ENCODE measurements at places on chromosomes 7 and 10.
A peak's percentile ranks its signal among the peaks of the same experiment; 100 is the strongest.

GRCh38 chr7:108650467-108650866 is 80.8 kb downstream of the DNAJB9 start:
- H3K27ac ChIP-seq = no peak overlapping the region
- no peaks in the 10 kb centered on the region for H3K36me3 ChIP-seq
- H3K4me1 ChIP-seq = no peaks in the 10 kb centered on the region

DNA sequence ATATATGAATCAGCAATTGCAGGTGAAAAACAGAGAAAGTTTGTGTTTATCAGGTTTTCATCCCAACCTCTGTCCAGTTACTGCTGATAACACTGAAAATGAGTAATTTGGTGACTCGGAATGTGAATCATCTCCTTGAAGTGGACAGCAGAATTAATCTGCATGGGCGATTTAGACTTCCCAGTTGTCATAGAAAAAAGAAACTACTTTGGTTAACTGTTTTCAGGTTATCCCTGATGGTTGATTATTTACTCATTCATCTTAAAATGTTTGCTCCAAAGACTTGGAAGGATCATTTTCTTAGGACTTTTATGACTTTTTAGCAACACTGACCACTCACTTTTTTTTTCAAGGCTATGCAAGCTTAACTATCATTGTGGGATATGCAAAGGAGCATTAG is 504.1 kb upstream of the ANKRD30A start:
- no peak overlapping the region for H3K27ac ChIP-seq
- H3K4me3 ChIP-seq = no peak overlapping the region
- H3K36me3 ChIP-seq = no peaks in the 10 kb centered on the region
- DNase-seq = no peak

- no peak overlapping the region for H3K4me3 ChIP-seq
- no peaks in the 10 kb centered on the region for H3K36me3 ChIP-seq
- no peak for DNase-seq
- H3K4me1 ChIP-seq = no peaks in the 10 kb centered on the region
- no peaks in the 10 kb centered on the region for H3K27me3 ChIP-seq
Observed at GRCh38 chr7:35019179-35019729, 18.0 kb downstream of the DPY19L1 start.

- H3K4me1 ChIP-seq = no peaks in the 10 kb centered on the region
- H3K27me3 ChIP-seq = no peaks in the 10 kb centered on the region
- H3K27ac ChIP-seq = no peak overlapping the region
- H3K4me3 ChIP-seq = no peak overlapping the region
Observed at GRCh38 chr10:88687853-88688467, 18.1 kb upstream of the LIPK start.

DNA sequence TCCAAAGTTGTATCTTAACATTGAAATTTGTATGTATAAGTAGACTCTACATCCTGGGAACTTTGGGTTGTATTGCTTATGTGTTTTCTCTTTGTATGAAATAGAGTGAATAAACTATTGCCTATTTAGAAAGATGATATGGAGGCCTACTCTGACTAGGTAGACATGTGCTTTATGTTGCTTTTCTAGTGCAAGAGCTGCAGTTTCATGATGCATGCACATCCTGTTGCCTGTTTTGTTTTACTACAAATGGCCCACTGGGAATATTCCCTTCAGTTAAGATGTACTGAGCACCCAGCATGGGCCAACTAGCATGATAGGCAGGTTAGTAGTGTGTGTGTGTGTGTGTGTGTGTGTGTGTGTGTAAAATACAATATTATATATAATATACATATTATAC is 282.1 kb upstream of the LRGUK start:
- peaks cover 3% of the 10 kb centered on the region for H3K4me1 ChIP-seq
- no peak for DNase-seq
- no peaks in the 10 kb centered on the region for H3K27me3 ChIP-seq
- H3K27ac ChIP-seq = no peak overlapping the region
- no peaks in the 10 kb centered on the region for H3K36me3 ChIP-seq

- no peak for DNase-seq
- H3K27ac ChIP-seq = no peak overlapping the region
- H3K4me1 ChIP-seq = no peaks in the 10 kb centered on the region
- H3K36me3 ChIP-seq = no peaks in the 10 kb centered on the region
- H3K4me3 ChIP-seq = no peak overlapping the region
Observed at GRCh38 chr7:112370436-112370835, 79.8 kb upstream of the IFRD1 start.

GRCh38 chr7:11587048-11587447 is 244.9 kb downstream of the THSD7A start:
- DNase-seq = no peak
- H3K27ac ChIP-seq = no peak overlapping the region
- H3K4me1 ChIP-seq = no peaks in the 10 kb centered on the region

GRCh38 chr10:85946713-85947326 is 419.8 kb downstream of the GRID1 start:
- no peaks in the 10 kb centered on the region for H3K4me1 ChIP-seq
- DNase-seq = no peak
- no peak overlapping the region for H3K27ac ChIP-seq
- H3K4me3 ChIP-seq = no peak overlapping the region
- no peaks in the 10 kb centered on the region for H3K36me3 ChIP-seq

DNA sequence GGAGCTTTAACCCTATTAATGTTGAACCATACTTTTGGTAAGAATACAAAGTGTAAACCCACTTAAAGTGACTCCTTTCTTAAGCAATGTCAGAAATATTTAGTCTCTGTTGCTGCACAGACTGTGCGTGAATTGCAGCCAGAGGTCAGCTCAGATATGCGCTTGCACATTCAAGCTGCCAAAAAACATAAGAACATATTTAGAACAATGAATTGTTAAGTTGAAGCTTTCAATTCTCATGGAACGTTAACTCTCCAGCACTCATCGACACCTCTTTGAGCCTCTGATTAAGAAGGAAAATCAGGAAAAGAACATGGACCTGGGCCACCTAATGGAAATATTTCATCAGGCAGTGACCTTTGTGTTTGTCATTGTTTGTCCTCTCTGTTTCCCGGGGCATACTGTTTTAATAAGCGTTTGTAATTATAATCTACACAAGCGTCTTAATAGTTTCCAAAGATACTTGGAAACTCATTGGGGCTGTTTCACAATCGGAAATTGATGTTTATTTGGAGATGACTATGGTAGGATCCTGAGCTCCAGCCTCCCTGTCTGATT is 193.0 kb upstream of the CELF2 start:
- DNase-seq = no peak
- peaks cover 2% of the 10 kb centered on the region for H3K27me3 ChIP-seq
- no peak overlapping the region for H3K27ac ChIP-seq
- no peak overlapping the region for H3K4me3 ChIP-seq
- peaks cover 3% of the 10 kb centered on the region for H3K4me1 ChIP-seq

DNA sequence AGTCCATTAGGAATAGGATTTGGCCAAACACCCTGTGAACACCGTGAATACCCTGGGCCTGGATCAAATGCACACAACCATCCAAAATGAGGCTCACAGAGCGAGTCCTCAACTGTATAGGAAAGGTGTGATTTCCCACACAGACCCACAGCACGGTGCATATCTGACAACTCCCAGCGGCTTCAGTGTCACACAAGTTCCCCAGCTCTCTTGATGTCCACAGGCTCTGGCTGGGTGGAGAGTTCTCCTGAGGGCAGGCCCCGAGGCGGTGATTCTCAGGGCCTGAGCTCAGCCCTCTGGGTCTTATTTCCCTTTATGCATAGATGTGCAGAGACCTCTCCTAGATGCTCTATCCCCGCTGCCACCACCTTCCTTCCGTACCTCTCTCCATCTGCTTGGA is 64.1 kb downstream of the SH3PXD2A start:
- no peak overlapping the region for H3K27ac ChIP-seq
- peaks cover 22% of the 10 kb centered on the region for H3K4me1 ChIP-seq
- no peak overlapping the region for H3K4me3 ChIP-seq
- no peak for DNase-seq
- no peaks in the 10 kb centered on the region for H3K27me3 ChIP-seq
- no peaks in the 10 kb centered on the region for H3K36me3 ChIP-seq

GRCh38 chr10:30092151-30092790 is 32.9 kb upstream of the JCAD start:
- peaks cover 7% of the 10 kb centered on the region for H3K27me3 ChIP-seq
- H3K27ac ChIP-seq = no peak overlapping the region
- no peaks in the 10 kb centered on the region for H3K4me1 ChIP-seq
- H3K36me3 ChIP-seq = no peaks in the 10 kb centered on the region
- no peak for DNase-seq

GRCh38 chr10:130167193-130167592 is 31.0 kb downstream of the GLRX3 start:
- no peaks in the 10 kb centered on the region for H3K27me3 ChIP-seq
- peaks cover 44% of the 10 kb centered on the region for H3K36me3 ChIP-seq
- H3K4me1 ChIP-seq = peaks cover 9% of the 10 kb centered on the region
- no peak overlapping the region for H3K4me3 ChIP-seq
- DNase-seq = no peak
- no peak overlapping the region for H3K27ac ChIP-seq

DNA sequence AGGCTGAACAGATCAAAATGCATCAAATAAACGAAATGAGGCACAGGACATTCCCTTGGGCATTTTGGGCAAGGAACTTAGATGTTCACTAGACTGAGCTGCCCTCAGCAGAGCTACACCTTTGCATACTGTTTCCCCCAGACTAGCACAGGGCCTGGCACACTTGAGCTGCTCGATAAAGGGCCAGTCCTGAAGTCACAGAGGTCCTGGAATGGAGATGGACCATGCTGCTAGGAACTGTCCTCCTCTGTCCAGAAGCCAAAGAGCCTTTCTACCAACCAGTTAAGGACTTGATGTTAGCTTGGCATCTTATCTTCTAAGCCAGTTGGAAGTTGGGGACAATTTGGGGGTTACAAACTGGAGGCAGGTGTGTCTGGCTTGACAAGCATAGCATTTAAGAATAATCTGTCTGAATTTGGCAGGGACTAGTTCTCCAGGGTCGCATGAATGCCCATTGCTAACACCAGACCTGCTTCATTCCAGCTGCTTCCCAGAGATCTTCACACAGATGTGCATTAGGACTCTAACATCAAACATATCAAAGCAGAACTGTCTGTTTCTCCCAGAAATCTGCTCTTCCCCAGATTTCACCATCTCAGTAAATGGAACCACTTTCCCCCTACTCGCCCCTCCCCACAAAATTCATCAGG is 152.2 kb upstream of the PDE1C start:
- no peaks in the 10 kb centered on the region for H3K27me3 ChIP-seq
- no peaks in the 10 kb centered on the region for H3K4me1 ChIP-seq
- DNase-seq = no peak
- H3K27ac ChIP-seq = no peak overlapping the region
- H3K4me3 ChIP-seq = no peak overlapping the region
- no peaks in the 10 kb centered on the region for H3K36me3 ChIP-seq

- no peak overlapping the region for H3K27ac ChIP-seq
- no peak overlapping the region for H3K4me3 ChIP-seq
Observed at GRCh38 chr7:71184136-71184535, 52.2 kb downstream of the GALNT17 start.

DNA sequence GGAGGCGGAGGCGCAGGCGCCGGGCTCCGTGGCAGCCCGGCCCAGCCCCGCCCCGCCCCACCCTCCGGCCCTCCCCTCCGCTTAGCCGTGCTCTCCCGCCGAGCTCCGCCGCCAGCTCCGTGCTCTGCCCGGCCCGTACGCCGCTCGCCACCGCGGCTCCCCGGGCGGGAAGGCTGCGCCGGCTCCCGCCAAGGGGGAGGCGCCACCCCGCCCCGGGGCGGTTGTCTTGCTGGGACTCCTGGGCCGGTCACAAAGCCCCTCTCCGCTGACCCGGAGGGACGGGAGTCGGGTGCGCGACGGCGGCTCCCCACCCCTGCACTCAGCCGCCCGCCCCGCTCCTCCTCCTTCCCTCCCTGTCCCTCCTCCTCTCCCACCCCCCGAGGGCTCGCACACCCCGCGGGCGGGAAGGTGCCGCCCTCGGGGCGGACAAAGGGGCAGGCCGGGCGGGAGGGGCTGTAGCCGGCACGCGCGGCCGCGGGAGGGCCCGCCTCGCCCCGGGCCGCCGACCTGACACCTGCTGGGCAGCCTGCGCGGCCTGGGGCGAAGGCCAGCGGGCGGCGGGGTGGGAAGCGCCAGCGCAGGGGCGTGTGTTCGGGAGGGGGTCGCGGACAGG is 11.5 kb upstream of the SP8 start:
- H3K27me3 ChIP-seq = peaks cover 90% of the 10 kb centered on the region
- H3K36me3 ChIP-seq = no peaks in the 10 kb centered on the region
- H3K4me1 ChIP-seq = peaks cover 12% of the 10 kb centered on the region
- peak overlapping the region; percentile 64 for H3K4me3 ChIP-seq
- no peak for DNase-seq

- H3K4me1 ChIP-seq = no peaks in the 10 kb centered on the region
- no peaks in the 10 kb centered on the region for H3K36me3 ChIP-seq
- DNase-seq = no peak
- no peak overlapping the region for H3K4me3 ChIP-seq
- H3K27ac ChIP-seq = no peak overlapping the region
Observed at GRCh38 chr7:85041605-85042216, 145.1 kb downstream of the SEMA3D start.

DNA sequence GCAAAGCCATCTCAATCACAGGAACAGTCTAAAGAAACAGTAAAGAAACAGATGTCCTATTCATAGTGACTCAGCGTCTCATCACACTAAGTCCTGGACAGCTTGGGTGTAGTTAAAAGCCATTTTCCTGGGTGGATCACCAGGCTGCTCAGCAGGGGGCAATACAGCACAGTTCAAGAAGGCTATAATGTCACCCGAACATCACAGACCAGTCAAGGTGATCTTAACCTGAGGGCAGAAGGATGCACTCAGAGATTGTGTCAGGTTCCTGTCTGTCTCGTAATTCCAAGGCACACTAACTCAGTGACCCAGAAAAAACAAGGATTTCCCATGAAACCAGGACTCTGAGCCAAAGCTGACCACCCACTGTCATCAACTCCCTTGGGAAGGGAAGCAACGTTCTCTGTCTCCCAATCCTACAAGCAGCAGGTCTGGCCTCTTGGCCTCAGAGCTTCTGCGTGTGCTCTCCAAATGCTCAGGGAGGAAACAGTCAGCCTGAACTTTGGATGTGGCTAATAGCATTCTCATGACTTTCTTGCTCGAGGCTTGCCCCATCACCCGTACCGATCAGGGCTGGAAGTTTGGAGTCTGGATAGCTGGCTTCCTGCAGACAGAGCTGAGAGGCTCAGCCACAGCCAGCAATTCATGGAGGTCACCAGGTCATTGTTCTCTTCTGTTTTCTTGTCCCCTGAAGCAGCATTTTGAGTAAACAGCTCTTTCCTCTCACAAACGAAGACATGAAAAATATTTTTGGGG is 90.4 kb upstream of the FAM171A1 start:
- no peak overlapping the region for H3K4me3 ChIP-seq
- no peaks in the 10 kb centered on the region for H3K36me3 ChIP-seq
- no peaks in the 10 kb centered on the region for H3K27me3 ChIP-seq
- H3K27ac ChIP-seq = no peak overlapping the region
- H3K4me1 ChIP-seq = peaks cover 10% of the 10 kb centered on the region

DNA sequence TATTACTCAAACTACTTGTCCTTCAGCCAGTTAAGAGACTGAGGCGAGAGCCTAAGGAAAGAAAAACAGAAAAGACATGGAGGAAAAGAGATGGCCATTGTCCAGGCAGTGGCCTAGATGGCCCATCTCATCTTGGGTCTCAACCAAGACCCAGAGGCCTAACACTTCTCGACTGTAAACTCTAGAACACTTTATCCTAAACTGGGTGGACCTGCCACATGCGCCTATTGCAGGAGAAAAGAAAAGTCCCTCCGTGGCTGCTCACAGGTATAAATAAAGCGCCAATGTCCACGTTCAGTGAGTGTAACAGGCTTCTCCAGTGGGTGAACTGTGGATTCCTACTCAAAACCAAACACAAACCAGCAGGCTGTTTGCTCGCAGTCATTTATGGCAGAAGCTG is 92.7 kb upstream of the DDC start:
- H3K27ac ChIP-seq = no peak overlapping the region
- H3K4me1 ChIP-seq = peaks cover 42% of the 10 kb centered on the region
- no peak for DNase-seq

GRCh38 chr7:96921231-96921630 is 84.1 kb upstream of the DLX6 start:
- DNase-seq = no peak
- no peaks in the 10 kb centered on the region for H3K36me3 ChIP-seq
- no peak overlapping the region for H3K27ac ChIP-seq

All from thymus (tissue), 14 donors.